ENCODE measurements at places on chromosomes 6 and 20.

- DNase-seq, result no peak
Measured at GRCh38 chr6:56520218-56520617, 122.5 kb downstream of the DST start.

GRCh38 chr6:18978337-18979128 is 591.4 kb downstream of the RNF144B start:
- DNase-seq, result no peak

DNA sequence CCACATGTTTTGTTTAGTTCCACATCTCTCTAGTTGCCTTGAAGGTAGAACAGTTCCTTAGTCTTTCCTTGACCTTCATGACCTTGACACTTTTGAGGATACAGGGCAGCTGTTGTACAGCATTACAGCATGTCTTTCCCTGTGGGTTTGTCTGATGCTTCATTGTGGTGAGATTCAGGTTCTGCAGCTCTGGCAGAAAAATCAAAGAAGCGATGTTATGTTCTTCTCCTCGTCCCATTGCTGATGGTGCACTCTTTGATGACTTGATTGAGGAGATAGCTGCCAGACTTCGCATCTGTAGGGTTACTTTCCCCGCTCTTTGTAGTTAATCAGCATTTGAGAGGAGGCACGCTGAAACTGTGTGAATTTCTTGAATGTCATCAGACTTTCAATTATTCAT is 12.0 kb downstream of the CEBPB start:
- no peak for DNase-seq

DNA sequence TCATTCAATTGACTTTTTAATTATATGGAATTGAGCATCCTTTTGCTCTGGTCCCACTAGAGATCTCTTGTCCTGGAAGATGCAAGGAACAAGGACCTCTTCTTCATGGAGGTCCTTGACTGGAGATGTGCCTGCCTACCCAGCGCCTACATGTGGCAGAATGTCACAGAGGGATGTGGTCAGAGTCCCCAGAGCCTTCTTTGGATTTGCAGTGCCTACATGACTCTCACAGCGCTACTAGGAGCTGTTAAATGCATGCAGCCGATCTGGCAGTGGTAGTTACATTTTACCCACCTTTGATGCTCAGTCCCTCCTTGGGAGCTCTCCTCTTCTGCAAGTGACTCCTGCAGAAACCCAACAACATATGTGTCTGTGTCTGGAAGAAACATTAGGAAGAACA is 51.9 kb upstream of the ADTRP start:
- DNase-seq, result no peak

- DNase-seq, result no peak
Measured at GRCh38 chr6:65876668-65877067, 169.6 kb upstream of the EYS start.

DNA sequence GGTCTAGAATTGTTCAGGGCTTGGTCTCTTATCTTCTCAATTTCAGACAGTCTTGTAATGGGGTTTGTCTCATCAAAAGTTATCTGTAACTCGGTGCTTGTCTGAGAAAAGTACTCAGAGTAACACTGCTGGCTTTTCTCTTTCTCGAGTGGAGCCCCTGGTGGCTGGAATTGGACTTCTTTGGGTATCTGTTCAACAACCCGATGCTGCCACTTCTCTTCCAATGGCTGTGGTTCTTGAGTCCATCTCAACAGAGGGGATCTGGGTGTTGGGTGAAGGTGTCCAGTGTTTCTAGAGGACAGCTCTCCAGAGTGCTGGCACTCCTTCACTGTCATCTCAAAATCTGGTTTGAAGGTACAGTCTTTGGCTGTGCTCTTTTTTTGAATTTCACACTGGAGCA is 24.6 kb downstream of the DST start:
- peak; percentile 15 for DNase-seq
